ENCODE measurements at places on chromosomes 7 and 10. TPM values are rescaled to one million over a fixed set of nuclear protein-coding genes. Genes with fewer than 3 reads are reported as not detected.

The MMS19 gene
- total RNA-seq = 44.0 TPM

The PCGF5 gene
- 18.1 TPM for total RNA-seq

The TEX36 gene
- total RNA-seq = not detected

The PNLIPRP1 gene
- total RNA-seq = not detected

The SPAM1 gene
- not detected for total RNA-seq

The FMC1 gene
- total RNA-seq = 9.6 TPM

The BMS1 gene
- total RNA-seq = 10.0 TPM

The RAB18 gene
- total RNA-seq = 99.5 TPM

The NANOS1 gene
- 1.3 TPM for total RNA-seq

The NKX6-2 gene
- total RNA-seq = 0.08 TPM

The TIMM23B gene
- 8.2 TPM for total RNA-seq

The TFPI2 gene
- 0.24 TPM for total RNA-seq

The LRRN3 gene
- total RNA-seq = not detected

The AMPH gene
- 0.16 TPM for total RNA-seq

The CYP26C1 gene
- not detected for total RNA-seq

The FOXI2 gene
- 0.32 TPM for total RNA-seq

The MGAM2 gene
- total RNA-seq = 0.20 TPM

The NPY gene
- not detected for total RNA-seq

The SRRM3 gene
- total RNA-seq = 6.2 TPM

The CCAR1 gene
- 42.8 TPM for total RNA-seq

The NUB1 gene
- 19.8 TPM for total RNA-seq

The CALHM3 gene
- not detected for total RNA-seq

The LIPJ gene
- 0.12 TPM for total RNA-seq

The TMEM184A gene
- total RNA-seq = 86.6 TPM

The ZNF438 gene
- 2.9 TPM for total RNA-seq

The HOXA4 gene
- total RNA-seq = 5.5 TPM

The PNLIP gene
- total RNA-seq = not detected

The GNGT1 gene
- total RNA-seq = 0.08 TPM

The HNRNPH3 gene
- total RNA-seq = 35.8 TPM

The TMEM270 gene
- not detected for total RNA-seq
